ENCODE measurements at places on chromosomes 6 and 20. TPM values are rescaled to one million over a fixed set of nuclear protein-coding genes. Genes with fewer than 3 reads are reported as not detected.

The ASIP gene
- total RNA-seq = not detected

GRCh38 chr6:36268478-36269275 is 1.2 kb upstream of the PNPLA1 start:
- DNase-seq = no peak

DNA sequence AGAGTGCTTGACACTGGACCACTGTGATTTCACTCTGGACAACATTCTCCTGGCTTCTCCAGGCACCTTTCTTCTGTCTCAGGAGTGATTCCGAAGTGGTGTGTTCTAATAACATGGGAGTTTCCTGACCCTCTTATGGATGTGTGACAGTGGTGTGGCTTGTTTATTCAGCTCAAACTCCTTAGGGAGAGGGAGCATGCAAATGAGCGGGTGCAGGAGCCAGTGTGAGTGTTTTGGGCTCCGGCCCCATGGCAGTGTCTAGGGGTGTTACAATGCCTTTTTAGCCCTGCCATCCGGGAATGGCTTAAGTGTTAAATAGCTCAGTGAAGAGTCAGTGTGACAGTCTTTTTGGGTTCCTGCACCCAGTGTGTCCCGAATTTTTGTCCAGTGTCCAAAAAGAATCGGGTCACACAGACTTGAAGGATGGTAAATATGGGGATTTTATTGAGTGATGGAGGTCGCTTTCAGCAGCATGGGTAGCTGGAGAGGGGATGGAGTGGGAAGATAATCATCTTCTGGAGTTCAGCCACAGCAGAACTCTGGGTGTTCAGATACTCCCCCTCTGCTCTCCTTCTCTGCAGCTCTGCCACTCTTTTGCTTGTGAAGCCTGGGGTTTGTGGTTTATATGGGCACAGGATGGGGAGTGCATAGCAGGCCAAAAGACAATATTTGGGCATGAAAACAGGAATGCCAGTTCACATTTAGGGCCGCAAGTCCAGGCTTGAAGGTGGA is 928.9 kb upstream of the CITED2 start:
- DNase-seq = no peak

GRCh38 chr6:1593286-1593957 is 16.3 kb upstream of the FOXC1 start:
- no peak for DNase-seq

The FOXF2 gene
- total RNA-seq = 3.6 TPM

The LRFN2 gene
- not detected for total RNA-seq

DNA sequence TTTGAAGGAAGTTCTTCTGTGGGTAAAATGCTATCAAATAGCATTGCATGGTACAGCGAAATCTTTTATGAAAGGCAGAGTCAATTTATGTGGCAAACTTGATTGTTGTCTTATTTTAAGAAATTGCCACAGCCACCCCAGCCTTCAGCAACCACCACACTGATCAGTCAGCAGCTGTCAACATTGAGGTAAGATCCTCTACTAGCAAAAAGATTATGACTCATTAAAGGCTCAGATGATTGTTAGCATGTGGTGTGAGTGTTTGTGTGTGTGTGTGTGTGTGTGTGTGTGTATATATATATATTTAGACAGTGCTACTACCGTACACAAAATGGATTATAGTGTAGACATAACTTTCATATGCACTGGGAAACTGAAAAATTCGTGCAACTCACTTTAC is 27.8 kb downstream of the LRRN4 start:
- no peak for DNase-seq

DNA sequence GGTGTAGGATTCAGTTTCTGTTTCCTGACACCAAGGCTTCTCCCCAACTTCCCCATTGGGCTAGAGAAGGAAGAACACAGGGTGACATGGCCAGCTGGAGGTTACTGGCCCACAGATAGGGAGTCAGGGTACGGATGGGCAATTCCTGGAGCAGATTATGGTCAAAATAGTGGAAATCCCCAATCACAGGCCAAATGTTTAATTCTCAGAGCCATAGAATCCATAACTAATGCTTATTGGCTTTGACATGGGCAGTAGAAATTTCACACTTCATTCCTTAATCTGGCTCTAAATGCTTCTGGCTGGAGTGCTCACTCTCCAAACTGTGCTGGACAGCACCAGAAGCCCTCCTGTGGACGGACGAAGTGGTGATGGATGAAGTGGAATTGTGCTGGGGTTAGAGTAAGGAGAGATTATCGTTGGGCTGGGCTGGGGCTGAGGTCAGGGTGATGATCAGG is 887 bp downstream of the SIGLEC1 start:
- DNase-seq = no peak

The SYNDIG1 gene
- 5.7 TPM for total RNA-seq

The SLC17A4 gene
- total RNA-seq = 62.7 TPM

GRCh38 chr20:16710781-16711180 is 19.0 kb upstream of the SNRPB2 start:
- no peak for DNase-seq

DNA sequence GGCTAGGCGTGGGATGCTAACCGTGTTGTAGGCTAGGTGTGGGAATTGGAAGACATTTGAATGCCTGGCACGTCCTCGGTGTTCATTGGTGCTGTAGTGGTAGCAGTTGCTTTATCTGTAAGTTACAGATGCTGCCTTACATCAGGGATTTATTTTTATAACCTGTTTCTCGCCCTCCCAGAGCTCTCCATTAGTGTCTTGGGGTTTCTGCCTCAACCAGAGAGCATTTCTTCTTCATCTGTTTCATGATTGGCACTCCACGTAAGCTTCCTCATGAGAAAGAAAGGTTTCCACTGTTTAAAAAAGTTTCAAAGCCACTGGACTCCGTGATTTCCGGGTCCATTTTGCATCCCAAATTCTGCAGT is 9.0 kb downstream of the IGF2R start:
- DNase-seq = no peak

The SYNCRIP gene
- total RNA-seq = 63.8 TPM

The TMEM151B gene
- 0.12 TPM for total RNA-seq

- no peak for DNase-seq
Measured at GRCh38 chr6:35388772-35389352, 46.5 kb downstream of the PPARD start.

DNA sequence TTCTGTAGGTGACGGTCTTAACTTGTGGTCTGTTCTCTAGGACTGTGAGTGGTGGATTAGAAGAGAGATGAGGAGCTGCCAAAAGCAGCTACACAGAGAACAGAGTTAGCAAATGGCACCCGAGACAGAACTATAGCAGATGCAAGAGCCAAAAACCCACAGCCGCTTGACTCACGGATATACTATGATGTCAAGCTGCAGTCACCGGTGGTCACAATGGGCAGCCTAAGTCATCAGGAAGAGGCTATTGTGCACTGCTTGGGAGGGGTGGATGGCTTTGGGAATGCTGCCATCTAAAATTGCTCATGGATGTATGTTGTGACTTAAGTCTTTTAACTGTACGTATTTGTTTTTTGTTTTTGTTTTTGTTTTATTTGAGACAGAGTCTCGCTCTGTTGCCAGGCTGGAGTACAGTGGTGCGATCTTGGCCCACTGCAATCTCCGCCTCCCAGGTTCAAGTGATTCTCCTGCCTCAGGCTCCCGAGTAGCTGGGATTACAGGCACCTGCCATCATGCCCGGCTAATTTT is at the start of gene GTSF1L:
Gene GTSF1L (minus strand): TSS at position 192 of the 528 bp plus-strand sequence. CDS start 308 bp downstream, outside the sequence.
- no peak for DNase-seq

GRCh38 chr6:35737413-35738211 is 780 bp downstream of the ARMC12 start:
- DNase-seq = no peak

The TCEA2 gene
- 64.2 TPM for total RNA-seq

The KCNG1 gene
- 9.9 TPM for total RNA-seq

DNA sequence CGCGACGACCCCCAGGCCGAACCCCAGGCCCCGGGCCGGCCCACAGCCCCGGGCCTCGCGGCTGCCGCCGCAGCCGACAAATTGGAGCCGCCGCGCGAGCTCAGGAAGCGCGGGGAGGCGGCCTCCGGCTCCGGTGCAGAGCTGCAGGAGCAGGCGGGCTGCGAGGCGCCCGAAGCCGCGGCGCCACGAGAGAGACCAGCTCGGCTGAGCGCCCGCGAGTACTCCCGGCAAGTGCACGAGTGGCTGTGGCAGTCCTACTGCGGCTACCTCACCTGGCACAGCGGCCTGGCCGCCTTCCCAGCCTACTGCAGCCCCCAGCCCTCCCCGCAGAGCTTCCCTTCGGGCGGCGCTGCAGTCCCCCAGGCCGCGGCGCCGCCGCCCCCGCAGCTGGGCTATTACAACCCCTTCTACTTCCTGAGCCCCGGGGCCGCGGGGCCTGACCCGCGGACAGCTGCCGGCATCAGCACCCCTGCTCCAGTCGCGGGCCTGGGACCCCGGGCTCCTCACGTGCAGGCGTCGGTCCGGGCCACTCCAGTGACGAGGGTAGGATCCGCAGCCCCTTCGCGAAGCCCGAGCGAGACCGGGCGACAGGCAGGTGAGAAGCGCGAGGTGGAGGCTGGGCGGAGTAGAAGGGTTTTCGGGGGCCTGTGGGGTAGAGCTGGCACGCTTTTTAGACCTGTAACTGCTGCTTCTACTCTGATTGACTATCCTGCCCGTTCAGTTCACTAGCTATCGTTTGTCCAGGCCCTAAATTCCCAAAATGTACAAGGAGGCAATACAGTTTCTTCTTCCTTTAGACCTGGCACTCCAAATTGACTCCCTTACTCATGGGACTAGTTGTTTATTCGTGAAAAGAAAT is 654 bp downstream of the FAM8A1 start:
- peak; percentile 18 for DNase-seq

The ALDH8A1 gene
- total RNA-seq = 1.0 TPM

The ELOVL4 gene
- 1.5 TPM for total RNA-seq

- no peak for DNase-seq
Measured at GRCh38 chr6:82270881-82271635, 23.5 kb upstream of the IBTK start.

The CDK19 gene
- total RNA-seq = 41.1 TPM

The HAO1 gene
- 2.7 TPM for total RNA-seq

GRCh38 chr20:472889-473292 is 10.6 kb upstream of the TBC1D20 start:
- no peak for DNase-seq

The FNDC1 gene
- 2.3 TPM for total RNA-seq

GRCh38 chr20:48995589-48995988 is 50.5 kb upstream of the CSE1L start:
- DNase-seq = no peak

DNA sequence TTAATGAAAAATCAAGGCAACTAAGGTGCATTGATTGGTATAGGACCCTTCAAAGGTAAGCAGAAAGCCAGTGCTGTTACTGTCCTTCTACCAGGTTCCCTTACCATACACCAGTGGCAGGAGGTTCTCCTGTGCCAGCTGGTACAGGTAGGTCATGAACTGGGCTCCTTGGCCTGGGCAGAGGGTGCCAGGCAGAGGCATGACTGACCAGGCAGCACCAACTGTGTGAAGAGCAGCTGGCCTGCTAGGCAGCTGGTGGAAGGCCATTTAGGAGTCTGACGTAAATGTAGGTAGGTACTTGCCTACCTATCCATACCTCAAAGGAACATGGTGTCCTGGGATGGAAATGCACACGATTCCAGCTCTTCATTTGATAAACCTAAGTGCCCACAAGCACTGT is 23.3 kb downstream of the PCNA start:
- DNase-seq = no peak

DNA sequence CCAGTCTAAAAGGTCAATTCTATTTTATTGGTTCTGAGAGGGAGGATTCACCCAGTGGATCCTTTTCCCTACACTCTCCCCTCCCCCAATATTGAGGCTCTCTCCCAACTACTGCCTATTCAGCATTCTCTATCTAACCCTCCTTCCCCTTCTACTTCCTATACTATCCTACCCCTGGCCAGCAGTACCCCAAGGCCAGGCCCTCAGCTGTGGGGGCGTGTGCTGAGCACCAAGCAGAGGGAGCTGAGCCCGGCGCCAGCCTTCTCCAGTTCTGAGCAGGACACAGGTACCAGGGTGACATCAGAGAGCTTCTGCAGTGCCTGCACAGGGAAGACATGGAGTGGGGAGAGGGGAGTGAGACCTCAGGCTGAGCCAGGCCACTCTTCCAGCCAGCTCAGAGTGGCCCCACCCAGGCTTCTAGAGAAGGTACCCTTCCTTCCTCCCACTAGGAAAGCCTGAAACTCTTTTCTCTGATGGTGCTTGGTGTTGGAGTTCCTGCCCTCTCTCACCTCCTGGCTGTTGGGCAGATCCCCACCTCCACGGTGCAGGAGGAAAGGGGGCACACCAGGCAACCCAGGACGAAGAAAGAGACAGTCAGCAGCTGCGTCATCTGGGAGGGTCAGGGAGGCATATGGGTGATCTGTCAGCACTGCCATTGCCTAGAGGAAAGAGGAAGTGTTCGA is 1.9 kb downstream of the DDAH2 start:
- no peak for DNase-seq

The CALHM5 gene
- total RNA-seq = 1.8 TPM

The RSPO4 gene
- total RNA-seq = 0.26 TPM

DNA sequence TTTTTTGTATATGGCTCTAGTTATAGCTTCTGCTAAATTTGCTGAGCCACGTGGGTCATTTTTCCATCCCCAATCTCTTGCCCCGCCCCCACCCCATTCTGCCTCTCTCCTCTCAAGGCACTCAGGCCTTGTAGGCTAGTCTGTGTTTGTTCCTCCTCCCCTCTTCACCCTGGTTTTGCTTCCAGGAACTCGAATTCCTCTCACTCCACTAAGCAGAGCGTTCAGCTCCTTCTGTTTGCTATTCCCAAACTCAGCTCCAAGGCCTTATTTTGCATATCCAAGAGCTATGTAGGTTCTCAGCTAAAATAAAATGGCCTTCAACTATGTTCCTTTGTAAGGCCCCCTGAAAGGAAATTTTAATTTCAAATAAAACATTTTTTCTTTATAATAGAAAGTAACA is 1293.7 kb downstream of the EPHA7 start:
- no peak for DNase-seq

- peak; percentile 28 for DNase-seq
Measured at GRCh38 chr6:143743301-143744166, 65.8 kb downstream of the PHACTR2 start.
